ENCODE measurements at places on chromosomes 12 and 14.

GRCh38 chr14:78227248-78228077, 57.3 kb downstream of the NRXN3 start:
- DNase-seq, result no peak
- H3K27ac ChIP-seq, result no peak overlapping the region

DNA sequence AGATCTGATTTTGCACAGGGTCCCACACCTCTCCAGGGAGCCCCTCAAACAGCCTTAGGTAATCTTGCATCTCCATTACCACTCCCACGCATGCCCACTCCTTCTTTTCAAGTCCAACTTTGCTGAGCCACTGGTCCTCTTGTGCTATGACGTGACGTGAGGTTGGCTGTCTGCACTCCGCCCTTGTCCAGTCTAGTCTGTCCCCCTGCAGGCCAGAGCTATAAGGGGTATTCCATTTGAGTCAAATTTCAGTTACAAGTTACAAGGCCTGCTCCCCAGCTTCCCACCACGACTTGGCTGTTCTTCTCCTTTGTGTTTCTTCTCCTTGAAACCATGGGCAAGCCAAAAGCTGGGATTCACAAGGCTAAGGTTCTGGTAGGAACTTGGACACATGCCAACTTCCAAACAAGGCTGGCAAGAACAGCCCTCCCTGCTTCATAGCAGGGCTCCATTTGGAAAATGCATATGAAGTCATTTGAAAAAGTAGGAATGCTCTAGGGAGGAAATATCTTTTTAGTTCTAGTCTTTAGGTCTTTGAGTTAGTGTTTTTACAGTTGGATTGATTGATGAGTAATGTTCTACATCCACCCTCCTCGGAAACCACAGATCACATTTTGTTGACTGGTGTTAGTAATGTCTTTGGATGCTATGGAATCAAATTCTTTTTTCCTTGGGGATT, 49.1 kb downstream of the KCNA1 start:
- no peaks in the 10 kb centered on the region for H3K4me1 ChIP-seq
- DNase-seq, result no peak
- no peaks in the 10 kb centered on the region for H3K27me3 ChIP-seq
- H3K4me3 ChIP-seq, result no peak overlapping the region
- H3K36me3 ChIP-seq, result no peaks in the 10 kb centered on the region
- no peak overlapping the region for H3K27ac ChIP-seq

- no peak for DNase-seq
- no peaks in the 10 kb centered on the region for H3K27me3 ChIP-seq
- H3K27ac ChIP-seq, result no peak overlapping the region
- H3K4me1 ChIP-seq, result peaks cover 5% of the 10 kb centered on the region
These were observed 22.9 kb downstream of the SAMD4A start for GRCh38 chr14:54589843-54590242.

GRCh38 chr14:89429199-89430181, 12.5 kb upstream of the FOXN3 start:
- no peaks in the 10 kb centered on the region for H3K36me3 ChIP-seq
- H3K27ac ChIP-seq, result peak overlapping the region; percentile 72
- DNase-seq, result peak; percentile 37
- no peaks in the 10 kb centered on the region for H3K27me3 ChIP-seq
- peaks cover 5% of the 10 kb centered on the region for H3K4me1 ChIP-seq
